ENCODE measurements at places on chromosomes 3 and 15.
A peak's percentile ranks its signal among the peaks of the same experiment; 100 is the strongest.

GRCh38 chr15:60325905-60326304, 71.9 kb downstream of the ANXA2 start:
- DNase-seq = no peak

DNA sequence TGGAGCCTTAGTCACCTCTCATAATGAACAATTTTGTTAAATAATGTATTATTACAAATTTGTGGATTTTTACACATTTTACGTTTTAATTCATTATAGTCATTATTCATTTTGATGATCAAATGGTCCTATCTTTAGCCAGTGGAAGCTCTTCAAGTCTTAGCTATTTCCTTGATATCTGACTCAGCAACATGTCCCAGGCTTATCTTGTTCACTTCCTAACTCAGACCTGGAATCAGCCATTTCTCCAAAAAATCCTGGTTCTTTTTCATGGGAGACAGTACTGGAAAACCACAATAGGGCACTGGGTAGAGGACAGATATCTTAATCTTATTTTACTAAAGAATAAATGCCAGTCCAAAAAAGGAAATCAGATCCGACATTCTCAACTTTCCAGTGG, 56.4 kb downstream of the RYK start:
- no peak for DNase-seq

GRCh38 chr3:114863848-114864247, 283.2 kb downstream of the ZBTB20 start:
- DNase-seq = no peak

GRCh38 chr3:63914312-63914711, 2.1 kb upstream of the SCAANT1 start:
- no peak for DNase-seq

- no peak for DNase-seq
Observed at GRCh38 chr15:76972389-76973361, 22.3 kb upstream of the PSTPIP1 start.

DNA sequence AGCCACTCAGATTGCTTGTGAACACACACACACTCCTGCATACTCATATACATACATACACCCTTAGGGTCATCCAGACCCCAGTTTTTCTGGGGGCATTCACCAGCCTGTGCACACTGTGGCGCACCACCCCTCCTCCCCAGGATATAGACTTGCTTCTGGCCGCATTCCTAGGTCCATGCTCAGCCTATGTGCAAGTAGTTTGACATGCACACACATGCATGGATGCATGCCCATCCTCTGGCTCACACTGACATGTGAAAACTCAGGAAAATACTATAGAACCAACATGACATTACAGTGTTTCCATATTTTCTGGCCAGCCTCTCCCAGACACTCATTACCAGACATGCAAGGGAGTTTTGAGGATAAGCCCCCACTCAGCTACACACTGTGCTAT, 79.3 kb upstream of the POLG start:
- DNase-seq = no peak

GRCh38 chr15:67407786-67408185, 113.1 kb upstream of the C15orf61 start:
- no peak for DNase-seq

DNA sequence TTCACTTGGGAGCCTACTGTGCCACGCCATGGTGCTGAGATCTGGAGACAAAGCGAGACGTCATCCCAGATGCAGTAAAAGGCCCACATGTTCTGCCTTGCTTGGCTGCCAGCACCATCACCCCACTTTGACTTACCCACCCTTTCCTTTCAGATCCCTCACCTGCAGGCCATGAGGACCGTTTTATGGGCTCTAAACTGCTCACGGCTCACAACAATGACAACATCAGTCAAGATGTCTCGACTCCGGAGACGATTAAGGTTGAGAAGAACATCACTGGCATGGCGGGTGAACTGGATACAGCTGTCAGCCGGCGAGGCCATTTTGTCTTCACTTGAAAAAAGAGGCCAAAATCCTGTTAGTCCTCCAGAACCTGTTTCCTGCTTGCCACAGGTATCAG, 11.9 kb downstream of the BCL6 start:
- DNase-seq = no peak

DNA sequence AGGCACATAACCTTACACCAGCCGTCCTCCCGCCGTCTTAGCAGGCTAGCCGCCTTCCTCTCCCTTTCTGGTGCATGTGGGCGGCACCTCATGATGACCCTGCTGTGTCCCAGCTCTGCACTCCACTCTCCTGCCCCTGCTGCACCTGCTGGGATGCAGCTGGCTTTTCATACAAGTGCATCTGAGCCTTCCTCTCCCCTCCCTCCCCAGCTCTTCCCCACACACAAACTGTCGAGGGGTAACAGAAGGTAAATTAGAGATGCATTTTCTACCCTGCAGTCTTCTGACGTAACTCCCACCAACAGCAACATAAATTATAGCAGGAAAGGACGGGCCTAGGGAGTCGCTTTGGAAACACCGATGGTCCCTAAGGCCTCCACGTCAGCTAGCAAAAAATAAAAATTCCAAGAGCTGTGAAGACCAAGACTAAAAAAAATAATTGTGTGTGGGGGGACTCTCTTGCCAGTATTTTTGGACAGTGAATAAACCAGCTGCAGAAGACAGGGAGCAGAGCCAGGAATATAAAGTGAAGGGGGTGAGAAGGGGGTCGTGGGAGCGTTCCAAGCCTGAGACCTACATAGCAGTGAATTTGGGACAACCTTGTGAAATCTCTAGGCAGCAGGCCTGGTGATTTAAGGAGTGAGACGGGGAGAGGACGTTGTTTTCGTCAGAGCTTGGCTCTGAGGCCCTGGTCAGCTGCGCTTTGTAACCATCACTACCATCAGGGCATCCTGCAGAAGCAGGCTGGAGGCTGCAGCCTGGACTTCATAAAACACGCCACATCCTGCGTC, 216.2 kb downstream of the ADAMTS17 start:
- DNase-seq = no peak

- no peak for DNase-seq
Observed at GRCh38 chr15:33278816-33279612, 31.8 kb upstream of the RYR3 start.

GRCh38 chr3:187044867-187045552, 94.3 kb downstream of the RPL39L start:
- DNase-seq = no peak

DNA sequence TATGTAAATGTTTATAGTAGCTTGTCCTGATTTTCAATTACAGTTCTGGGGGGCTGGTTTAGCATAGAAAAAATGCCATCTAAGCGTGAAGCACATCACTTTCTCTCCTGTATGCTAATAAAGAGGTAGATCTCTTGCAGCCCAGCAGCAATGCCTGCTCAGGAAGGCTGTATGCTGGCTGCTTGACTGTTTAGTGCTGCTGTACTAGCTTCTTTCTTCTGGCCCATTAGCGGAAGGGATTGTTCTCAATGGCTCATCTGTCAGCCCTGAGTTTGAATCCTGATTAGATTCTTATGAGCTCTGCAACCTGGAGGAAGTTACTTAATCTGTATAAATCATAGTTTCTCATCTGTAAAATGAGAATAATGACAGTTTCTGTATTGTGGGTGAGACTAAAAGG, 478.9 kb downstream of the ERC2 start:
- no peak for DNase-seq

DNA sequence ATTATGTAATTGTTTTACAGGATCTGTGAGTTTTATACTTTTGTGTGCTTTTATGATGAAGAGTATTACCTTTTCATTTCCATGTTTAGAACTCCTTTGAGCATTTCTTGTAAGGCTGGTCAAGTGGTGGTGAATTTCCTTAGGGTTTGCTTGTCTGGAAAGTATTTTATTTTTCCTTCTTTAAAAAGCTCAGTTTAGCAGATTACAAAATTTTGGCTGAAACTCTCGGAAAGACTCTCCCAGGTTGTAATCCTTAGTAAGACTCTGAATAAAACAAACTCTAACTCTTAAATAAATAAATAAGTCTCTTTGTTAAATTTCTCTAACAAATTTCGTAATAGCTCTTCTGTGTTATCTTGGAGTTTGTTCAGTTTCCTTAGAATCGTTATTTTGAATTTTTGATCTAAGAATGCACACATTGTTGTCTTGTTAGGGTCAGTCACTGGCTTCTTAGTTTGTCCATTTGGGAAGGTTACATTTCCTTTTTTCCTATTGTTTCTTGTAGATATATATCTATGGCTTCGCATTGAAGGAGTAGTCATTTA, 14.7 kb upstream of the ACOX2 start:
- no peak for DNase-seq

- no peak for DNase-seq
Observed at GRCh38 chr3:34102288-34102687, 303.9 kb downstream of the PDCD6IP start.

- no peak for DNase-seq
Observed at GRCh38 chr15:55475842-55476241, 32.2 kb downstream of the DNAAF4 start.

- DNase-seq = no peak
Observed at GRCh38 chr3:67044295-67044694, 46.2 kb downstream of the KBTBD8 start.

DNA sequence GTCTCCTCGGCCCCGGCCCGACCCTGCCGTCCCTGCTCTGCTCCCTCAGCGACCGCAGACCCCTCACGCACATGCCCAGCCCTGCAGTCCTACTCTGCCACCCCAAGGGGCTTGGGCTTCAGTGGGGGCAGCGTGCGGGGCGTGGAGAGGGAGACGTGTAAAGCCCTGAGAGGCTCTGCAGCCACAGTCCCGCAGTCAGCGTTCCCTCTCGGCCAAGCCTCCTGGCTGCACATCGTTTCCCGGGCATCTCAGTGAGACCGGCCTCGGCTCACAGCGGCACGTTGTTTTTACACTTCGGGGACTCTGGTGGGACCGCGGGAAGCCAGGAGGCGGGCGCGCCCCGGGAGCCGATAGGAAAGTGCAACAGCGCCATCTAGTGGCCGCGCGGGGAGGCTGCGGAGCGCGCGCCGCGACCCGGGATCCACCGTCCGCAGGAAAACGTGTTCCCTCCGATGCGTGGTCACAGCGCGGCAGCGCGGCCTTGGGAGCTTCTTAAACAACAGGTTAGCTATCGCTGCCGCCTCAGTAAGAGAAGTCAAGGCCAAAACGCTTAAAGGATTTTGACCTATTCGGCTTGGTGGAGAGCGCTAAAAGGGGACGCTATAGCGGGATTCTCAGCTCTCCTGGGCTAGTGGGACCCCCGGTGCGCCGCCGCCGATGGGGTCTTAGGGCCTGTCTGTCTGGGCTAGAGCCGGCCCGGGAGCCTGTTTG, 226.8 kb upstream of the IGF1R start:
- DNase-seq = peak; percentile 38

DNA sequence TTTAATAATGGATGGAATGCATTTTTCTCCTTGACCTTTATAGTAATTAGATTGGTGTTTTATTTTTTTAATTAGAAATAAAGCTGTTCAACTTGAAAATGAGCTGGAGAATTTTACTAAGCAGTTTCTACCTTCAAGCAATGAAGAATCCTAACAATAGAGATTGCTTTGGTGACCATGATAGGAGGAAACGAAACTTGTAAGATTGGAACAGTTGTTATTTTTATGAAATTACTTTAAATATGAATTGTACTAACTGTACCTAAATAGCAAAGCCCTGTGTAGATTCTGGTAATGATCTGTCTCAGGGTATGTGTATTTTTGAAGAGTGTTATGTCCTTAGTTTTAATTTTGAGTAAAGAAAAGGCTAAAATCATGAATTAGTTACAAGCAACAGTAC, 44.4 kb downstream of the MFN1 start:
- DNase-seq = no peak

- DNase-seq = no peak
Observed at GRCh38 chr15:46410705-46411104, 775.9 kb downstream of the SQOR start.

- DNase-seq = no peak
Observed at GRCh38 chr3:136377508-136377907, 127.4 kb downstream of the PCCB start.

GRCh38 chr15:101276501-101277037, 716 bp downstream of the SELENOS start:
- no peak for DNase-seq

GRCh38 chr3:37624276-37624675, 237.4 kb upstream of the CTDSPL start:
- no peak for DNase-seq

DNA sequence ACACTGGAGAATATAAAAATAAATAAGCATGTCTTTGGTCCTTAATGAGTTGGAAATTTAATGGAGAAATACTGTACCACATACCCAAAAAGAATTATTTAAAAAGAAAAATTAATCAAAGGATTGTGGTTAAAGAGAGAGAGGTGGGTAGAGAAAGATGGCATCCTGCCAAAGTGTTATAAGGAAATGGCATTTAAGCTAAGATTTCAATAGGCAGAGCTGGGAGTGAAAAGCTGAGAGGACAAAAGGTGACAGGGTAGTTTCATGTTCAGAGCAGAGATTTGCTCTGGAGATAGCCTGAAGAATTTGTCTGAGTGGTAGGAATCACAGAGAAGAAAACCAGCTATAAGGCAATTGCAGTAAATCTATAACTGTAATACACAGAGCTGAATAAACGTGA, 181.0 kb downstream of the SI start:
- no peak for DNase-seq

GRCh38 chr15:62601777-62602545, 436.9 kb upstream of the C2CD4B start:
- DNase-seq = no peak

DNA sequence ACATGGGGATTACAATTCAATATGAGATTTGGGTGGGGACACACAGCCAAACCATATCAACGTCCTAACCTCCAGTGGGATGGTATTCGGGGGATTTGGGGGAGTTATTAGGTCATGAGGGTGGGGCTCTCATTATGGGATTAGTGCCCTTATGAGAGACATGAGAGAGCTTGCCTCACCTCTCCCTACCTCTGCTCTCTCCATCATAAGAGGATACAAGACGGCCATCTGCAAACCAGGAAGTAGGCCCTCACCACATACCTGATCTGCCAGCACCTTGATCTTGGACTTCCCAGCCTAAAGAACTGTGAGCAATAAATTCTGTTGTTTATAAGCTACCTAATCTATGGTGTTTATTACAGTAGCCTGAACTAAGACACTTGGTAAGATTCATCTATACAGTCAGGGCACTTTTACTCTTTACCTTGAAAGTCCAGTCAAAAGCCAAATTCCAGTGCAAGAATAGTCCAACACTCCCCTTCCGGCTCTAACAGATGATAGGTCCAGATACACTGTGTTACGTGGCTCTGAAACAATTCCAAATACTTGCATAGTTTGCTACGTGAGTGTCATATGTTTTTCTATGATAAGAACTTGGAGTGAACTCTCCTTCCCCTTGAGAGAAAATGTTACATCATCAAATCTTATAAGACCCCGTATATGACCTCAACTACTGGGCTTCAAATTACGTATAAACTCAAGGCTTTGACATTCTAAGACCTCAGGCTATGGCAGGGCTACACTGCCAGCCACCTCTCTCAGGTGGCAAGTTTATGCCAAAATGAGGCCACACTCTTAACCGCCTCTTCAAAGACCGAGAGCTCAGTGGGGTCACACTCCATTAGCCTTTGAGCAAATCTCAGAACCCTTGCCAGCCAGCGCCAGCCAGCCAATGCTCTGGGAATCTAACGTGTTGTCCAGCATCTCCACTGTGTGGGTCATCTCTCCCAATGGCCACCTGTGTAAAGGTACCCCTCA, 129.9 kb downstream of the XXYLT1 start:
- no peak for DNase-seq

- DNase-seq = no peak
Observed at GRCh38 chr3:171330938-171331337, 129.3 kb downstream of the TNIK start.

- no peak for DNase-seq
Observed at GRCh38 chr3:49462222-49462621, 7.8 kb upstream of the DAG1 start.

GRCh38 chr15:42010434-42010833, 10.4 kb downstream of the PLA2G4E start:
- no peak for DNase-seq

All from stimulated activated CD4-positive, alpha-beta T cell treated with anti-CD3 and anti-CD28 coated beads, TNF-alpha, amount 100 ng/mL, for 24 hours (primary cell).